ENCODE measurements at places on chromosomes 2 and 18.

- no peak for DNase-seq
These were observed 77.6 kb upstream of the RBM44 start for GRCh38 chr2:237720957-237721356.

GRCh38 chr2:178830451-178830850 lies 23.2 kb upstream of the TTN start:
- no peak for DNase-seq

GRCh38 chr2:219216535-219216915 lies 2.2 kb downstream of the ABCB6 start:
- DNase-seq, result no peak

DNA sequence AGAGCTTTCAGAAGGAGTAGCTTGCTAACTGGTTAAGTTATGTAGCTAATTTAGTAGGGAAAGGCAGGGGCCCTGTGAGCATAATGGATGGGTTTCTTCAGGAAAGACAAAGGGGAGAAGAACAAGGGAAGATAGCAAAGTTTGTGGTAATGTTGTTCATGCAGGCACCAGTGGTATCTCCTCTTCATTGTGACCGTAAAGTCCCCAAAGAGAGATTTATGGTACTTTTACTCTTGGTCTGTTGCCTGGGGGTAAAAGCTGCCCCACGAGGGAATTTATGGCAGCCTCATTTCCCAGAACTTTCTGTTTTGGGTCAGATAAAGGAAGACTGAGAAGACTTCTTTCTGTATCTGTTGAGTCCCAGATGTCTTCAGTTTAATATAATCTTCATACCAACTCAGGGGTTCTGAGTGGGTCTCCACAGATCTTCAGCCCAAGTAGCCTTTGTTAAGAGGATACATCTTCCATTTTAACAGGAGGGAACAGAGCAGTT lies 27.5 kb downstream of the MALT1 start:
- DNase-seq, result no peak

All from stimulated activated effector memory CD8-positive, alpha-beta T cell treated with anti-CD3 and anti-CD28 coated beads, Interleukin-12 subunit alpha, Interleukin-12 subunit beta, amount 100 ng/mL, for 72 hours (primary cell).